ENCODE measurements at places on chromosomes 5 and 9.
A peak's percentile ranks its signal among the peaks of the same experiment; 100 is the strongest.

- DNase-seq: no peak
Observed at GRCh38 chr5:151740958-151741373, 17.5 kb downstream of the ATOX1 start.

DNA sequence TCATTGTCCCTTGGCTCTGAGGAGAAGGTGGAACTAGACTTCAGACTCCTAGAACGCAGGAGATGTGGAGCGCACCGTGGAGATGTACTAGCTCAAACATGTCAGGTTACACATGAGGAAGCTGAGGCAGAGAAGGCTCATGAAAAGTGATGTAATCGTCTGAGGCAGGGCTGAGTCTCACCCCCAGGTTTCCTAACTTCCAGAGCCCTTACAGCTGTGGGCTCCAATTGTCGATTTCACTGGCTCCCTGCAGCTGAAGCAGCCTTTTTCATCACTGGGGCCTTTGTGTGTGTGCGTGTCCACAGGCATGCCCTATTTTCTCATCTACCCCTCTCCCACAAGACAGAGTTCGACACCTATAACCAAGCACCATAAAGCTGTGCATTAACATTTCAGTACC, 370.6 kb downstream of the NTRK2 start:
- DNase-seq: no peak

DNA sequence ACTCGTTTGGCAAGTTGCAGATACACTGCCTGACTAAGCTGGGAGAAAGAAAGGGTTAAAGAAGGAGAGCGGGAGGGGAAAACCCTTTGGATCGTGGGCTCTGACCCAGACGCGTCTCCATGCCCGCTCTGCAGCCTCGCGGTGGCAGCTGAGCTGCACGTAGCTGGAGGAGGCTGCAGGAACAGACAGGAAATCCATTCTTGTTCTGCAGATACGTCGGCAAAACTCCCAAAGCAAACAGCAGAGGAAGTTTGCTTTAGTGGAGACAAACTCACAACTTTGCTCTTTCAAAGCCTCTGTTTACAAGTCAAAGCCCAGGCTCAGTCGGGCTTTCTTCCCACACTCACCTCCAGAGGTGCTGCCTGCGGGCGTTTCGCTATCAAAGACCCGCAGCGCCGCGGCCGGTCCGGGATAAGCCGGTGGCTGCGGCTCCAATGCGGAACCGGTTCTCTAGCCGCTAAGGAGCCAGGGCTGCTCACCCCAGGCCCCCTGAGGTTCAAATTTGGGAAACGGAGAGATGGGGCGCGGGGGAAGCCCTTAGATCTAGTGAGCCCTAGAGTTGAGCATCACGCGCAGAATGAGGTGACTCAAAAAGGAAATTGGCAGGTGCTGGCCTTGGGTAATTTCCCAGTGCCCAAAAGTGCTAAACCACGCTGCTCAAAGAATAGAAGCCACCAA, 60.7 kb downstream of the MAT2B start:
- no peak for DNase-seq

- no peak for DNase-seq
Observed at GRCh38 chr5:18375641-18376040, 741.4 kb downstream of the TAF11L14 start.

DNA sequence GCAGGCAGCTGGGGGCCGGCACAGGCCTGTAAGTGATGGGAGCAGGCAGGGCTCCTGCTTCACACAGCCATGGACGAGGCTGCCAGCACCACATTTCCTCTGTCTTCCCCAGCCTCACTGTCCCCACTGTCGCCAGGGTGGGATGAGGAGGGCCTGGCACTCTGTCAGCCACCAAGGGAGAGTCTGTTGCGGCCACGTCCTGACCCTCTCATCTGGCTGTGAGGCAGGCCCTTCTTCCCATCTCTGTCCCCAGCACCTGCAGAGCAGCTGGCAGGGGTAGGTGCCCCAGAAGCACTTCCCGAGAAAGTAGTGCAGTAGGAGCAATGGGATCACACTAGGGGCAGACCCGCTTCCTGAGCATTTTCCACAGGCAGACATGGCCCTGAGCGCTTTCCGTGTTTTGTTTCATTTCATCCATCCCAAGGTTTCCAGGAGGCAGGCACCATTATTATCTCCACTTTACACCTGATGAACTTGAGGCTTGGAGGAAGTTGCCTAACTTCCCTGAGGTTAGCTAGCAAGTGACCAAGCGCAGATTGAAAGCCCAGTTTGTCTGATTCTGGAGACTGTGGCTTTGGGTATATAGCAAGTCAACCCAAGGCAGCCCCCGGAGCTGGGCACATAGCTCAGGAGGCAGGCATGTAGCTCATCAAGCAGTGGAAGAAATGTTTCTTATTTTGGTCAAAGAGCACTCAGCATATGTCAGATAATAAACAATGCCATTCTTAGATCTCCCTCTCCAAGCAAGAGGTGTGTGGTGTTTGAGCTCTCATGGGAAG, 202.4 kb downstream of the DAB2IP start:
- DNase-seq: no peak

- no peak for DNase-seq
Observed at GRCh38 chr9:126531035-126531571, 82.6 kb upstream of the LMX1B start.

- peak; percentile 32 for DNase-seq
Observed at GRCh38 chr5:79181419-79182022, 54.4 kb upstream of the JMY start.
